ENCODE measurements at places on chromosomes 13 and 19.

GRCh38 chr13:35144166-35144890, 202.3 kb downstream of the NBEA start:
- no peak for DNase-seq

GRCh38 chr13:104809483-104809882, 1726.0 kb downstream of the EFNB2 start:
- DNase-seq, result no peak

DNA sequence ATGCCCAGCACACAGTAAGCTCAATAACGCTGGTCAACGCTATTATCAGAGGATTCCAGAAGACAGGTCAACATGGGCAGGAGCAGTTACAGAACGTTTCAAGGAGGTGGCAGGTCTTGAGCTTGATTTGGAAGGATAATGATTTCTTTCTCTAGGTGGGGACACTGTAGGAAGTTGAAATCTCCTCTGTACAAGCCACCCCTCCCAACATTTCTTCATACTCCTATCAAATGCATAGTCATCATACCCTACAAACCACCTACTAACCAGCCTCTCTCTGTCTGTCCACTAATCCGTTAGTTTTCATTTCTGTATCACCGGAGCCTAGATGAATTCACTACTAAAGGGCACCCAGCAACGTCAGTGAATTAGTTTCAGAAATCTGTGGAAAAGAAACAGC, 1.3 kb downstream of the ATP7B start:
- no peak for DNase-seq

DNA sequence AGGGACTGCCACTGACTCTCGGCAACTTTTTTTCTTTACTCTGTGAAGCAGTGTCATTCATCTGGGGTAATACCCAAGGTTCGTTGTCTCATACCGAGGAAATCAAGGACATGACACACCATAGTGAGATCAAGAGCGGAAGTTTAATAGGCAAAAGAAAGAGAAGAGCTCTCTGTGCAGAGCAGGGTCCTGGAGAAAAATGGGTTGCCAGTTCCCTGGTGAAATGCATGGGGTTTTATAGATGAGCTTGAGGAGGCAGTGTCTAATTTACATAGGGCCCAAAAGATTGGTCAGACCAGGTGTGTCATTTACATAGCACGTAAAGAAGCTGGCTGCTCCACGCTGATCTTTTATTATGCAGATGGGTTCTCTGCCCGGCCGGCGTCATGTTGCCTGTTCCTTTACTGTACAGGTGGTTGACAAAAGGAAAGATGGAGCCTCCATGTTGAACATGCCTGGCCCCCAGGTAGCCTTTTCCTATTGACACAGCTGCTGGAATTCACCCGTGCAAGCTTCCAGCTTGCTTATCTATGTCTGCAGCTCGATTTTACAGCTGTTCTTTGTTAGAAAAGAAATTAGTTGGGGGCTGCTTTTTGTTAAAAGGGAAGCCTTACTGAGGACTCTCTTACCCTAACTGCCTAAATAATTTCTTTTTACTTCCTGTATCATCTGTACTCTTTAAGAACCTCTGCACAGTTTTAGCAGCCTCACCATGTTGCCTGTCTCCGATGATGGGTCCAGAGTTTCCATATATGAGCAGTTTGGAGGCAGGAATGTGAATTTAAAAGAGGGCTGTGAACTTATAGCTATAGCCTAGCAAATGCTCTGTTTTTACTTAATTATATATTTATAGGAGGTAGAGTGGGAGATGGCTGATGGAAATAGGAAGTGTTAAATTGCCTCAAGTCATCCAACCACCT, 98.0 kb upstream of the DIAPH3 start:
- no peak for DNase-seq

DNA sequence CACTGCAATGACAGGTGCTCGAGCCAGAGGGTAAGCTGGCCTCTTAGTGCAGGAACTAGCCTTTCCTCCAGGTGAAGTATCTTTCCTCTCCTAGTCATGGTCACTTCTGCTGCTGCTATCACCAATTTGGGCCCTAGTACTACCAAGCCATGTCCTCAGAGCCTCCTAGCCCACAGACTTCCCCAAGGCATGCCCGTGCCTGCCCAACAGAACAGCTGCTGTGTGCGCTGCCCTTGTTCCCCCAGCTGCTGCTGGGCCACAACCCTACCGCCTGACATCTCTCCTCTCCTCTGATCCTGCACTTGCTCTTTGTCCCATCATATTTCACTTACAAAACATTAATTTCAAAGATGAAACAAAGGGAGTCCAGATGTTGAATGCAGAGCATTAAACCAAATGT, 168.5 kb upstream of the FREM2 start:
- no peak for DNase-seq

DNA sequence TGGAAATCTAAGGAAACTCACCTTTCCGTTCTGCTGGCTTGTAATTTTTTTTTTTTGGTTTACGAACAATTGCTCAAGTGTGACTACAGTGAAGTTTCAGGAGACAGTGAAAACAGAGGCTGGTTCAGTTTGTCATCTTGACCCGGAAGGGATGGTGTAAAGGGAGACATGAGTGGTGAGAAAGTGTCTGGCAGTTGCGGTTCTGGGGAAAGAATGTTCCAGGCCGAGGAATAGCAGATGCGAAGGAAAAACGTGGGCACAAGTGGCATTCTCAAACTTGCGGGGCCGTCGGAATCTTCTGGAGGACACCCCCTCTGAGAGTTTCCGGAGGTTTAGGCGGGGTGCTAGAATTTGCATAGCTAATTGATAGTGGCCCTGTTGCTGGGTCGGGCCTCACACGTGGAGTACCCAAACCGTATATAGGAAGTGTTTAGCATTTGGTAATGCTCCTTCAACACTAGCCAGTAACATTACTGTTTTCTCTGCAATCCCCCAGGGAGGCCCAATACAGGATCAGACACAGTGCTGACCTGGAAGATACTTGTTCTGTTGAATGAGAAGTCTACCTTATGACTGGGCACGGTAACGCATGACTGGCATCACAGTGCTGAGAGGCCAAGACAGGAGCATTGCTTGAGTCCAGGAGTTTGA, 2.8 kb upstream of the TNFSF9 start:
- no peak for DNase-seq

DNA sequence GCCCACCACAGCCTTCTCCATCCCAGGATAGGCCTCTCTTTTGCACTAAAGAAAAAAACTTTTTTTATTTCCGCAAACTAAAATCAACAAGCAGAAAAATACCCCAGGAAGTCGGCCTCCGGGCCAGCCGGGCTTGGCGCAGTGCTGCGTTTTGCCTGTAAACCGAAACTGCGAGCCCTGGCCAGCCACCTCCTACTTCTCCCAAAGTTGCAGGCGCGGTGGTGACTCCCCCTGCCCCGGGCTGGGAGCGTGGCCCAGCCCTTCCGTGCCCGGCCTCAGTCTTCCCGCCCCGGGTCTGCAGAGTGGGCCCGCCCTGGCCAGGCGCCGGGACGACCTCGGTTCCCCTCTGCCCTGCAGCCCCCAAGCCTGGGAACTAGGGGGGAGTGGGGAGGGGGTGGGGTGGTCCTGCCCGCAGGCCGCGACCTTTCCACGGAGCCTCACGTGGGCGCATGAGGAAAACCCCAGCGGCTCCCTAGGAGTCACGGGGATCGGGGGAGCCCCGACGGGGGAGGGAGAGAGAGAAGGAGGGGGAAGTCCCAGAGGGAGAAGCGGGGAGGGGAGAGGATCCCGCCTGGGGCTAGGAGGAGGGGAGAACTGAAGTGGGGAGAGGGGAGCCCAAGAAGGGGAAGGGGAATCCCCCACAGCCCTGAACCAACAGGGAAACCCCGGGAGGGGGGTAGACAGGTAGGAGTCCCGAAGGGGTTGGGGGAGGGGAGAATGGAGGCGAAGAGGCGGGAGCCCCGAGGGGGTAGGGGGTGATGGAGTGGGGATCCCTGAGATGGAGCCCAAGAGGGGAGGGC, 3.0 kb downstream of the GADD45B start:
- DNase-seq, result peak; percentile 29

GRCh38 chr19:40625406-40626120, 24.4 kb downstream of the LTBP4 start:
- no peak for DNase-seq

- no peak for DNase-seq
Observed at GRCh38 chr13:41608839-41609177, 151.5 kb downstream of the RGCC start.

- no peak for DNase-seq
Observed at GRCh38 chr19:37966662-37967231, 59.7 kb downstream of the SIPA1L3 start.

GRCh38 chr19:11033251-11033650, 56.0 kb upstream of the LDLR start:
- DNase-seq, result no peak

DNA sequence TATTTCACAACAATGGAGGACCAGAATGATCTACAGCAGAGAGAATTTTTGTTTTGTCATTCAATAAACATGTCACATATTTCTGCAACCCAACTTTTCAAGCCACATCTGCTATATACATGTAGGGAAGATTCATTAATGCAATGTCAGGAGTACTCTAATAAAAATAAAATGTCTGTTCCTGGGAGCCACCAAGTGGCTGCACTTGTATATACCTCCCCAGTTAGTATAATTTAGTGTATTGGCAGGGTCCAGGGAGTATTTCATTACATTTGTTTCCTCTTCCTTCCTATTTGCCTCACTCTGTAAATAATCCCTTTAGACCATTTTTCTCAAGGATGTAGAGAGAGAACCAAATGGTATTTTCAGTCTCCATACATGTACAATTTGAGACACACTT, 1169.0 kb downstream of the DIAPH3 start:
- no peak for DNase-seq

- no peak for DNase-seq
Observed at GRCh38 chr19:3619631-3620012, 7.0 kb downstream of the CACTIN start.

DNA sequence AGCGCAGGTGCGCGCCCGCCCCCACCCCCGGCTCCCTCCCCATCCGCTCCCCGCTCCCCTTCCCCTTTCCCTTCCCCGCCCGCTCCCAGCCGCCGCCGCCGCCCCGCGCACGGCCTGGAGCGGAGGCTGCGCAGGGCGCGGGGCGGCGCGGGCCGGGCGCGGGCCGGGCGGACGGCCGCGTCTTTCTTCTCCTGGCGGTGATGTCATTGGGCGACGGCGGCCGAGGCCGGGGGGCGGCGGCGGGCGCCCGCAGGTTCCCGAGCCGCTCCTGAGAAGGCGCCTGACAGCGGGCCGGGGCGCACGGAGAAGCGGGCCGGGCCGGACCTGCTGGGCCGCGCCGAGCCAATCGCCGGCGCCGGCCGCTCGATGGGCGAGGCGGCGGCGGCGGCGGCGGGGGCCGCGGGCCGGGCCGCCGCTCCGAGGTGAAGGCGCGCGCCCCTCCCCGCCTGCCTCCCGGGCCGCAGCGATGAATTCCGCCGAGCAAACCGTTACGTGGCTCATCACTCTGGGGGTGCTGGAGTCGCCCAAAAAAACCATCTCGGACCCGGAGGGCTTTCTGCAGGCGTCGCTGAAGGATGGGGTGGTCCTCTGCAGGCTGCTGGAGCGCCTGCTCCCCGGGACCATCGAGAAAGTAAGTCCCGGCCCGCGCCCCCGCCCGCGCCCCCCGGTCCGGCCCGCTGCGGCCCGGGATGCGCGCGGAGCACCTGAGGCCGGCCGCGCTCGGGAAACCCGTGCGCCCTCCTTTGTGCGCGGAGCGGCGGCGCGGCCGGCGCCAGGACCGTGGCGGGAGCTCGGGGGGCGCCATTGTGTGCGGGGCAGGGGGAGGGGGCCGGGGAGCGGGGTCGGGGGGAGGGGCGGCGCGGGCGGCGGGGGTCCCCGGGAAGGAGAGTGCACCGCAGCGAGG, at the start of gene ARHGEF7:
TSS of gene ARHGEF7 (plus strand) at position 250 of the 904 bp plus-strand sequence. CDS start at position 467, 217 bp downstream.
- no peak for DNase-seq

- DNase-seq, result no peak
Observed at GRCh38 chr19:44303976-44304568, 753 bp downstream of the ZNF235 start.

- DNase-seq, result no peak
Observed at GRCh38 chr13:39777527-39778061, 122.1 kb downstream of the COG6 start.

- DNase-seq, result no peak
Observed at GRCh38 chr19:7988307-7988706, 17.1 kb downstream of the ELAVL1 start.

DNA sequence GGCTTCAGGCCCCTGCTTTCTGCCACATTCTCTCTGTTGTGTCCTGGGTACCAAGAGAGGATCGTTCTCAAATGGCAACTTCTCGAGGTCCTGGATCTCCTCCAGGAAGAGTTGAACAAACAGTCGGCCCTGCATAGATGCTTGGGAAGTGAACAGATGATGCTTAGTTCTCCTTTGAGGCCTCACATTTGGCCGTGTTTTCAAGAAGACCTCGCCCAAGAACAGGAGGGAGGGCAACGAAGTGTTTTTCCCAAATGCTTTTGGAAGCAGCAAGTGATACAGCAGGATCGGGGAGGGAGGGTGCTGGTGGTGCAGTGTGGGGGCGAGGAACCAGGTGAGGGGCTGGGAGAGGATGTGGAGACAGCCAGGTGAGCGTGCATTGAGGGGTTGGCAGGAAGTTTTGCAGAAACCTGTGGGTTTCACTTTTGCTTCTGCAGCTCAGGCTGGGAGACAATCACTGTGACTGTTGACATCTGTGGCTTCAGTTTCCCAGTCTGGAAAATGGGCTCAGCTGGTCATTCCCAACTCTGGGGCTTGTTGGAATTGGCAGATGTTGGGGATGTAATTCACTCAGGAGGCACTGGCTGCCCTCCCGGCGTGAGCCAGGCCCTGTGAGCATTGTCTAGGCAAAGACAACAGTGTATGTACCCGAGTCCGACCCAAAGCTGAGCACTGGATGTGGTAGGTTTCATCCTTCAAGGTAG, 21.6 kb downstream of the MAST3 start:
- DNase-seq, result no peak

GRCh38 chr13:37531049-37531448, 67.5 kb downstream of the POSTN start:
- DNase-seq, result no peak

- DNase-seq, result no peak
Observed at GRCh38 chr19:1811942-1812425, at the start of gene ATP8B3. Gene ATP8B3, minus strand, starts transcription at chr19:1812276. Its CDS starts 540 bp downstream, at chr19:1811736.

GRCh38 chr13:109840201-109840892, 54.0 kb upstream of the IRS2 start:
- DNase-seq, result no peak

DNA sequence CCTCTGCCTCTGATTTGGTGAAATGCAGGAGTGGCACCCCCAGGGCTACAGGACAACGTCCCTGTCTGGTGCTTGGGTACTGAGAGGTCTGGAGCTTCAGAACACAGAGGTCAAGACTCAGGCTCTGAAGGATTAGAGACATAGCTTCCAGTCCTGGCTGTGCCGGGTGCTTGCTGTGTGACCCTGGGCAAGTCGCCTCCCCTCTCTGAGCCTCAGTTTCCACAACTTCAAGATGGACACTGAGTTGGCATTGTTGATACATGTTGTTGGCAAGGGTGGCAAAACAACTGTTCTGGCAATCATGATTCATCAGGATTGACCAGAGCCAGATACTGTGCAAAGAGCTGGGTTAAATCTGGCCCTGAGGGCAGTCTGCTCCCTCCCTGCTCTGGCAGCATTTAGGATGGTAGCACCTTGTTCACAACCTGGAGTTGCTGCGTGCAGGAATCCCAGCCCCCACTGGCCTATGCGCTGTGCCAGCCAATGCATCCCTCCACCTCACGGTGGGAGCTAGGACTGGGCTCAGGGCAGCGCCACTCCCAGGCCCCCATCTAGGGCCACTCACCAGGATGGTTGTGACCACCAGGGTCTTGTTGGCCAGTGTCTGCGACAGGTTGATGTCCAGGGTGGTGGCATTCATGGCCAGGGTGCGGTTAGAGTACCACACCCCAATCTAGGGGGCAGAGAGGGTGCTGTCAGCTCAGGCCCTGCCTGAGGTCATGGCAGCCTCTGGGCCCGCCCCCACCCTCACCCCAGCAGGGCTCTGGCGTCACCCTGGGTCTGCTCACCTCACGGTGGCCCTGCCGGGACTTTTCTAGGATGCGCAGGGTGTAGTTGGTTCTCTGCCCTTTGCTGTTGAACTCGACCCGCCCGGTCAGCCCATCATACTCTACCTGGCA, 16.7 kb downstream of the GRIK5 start:
- no peak for DNase-seq

Measured in GOT3 (cell line).